ENCODE measurements at places on chromosomes 5 and 9.

DNA sequence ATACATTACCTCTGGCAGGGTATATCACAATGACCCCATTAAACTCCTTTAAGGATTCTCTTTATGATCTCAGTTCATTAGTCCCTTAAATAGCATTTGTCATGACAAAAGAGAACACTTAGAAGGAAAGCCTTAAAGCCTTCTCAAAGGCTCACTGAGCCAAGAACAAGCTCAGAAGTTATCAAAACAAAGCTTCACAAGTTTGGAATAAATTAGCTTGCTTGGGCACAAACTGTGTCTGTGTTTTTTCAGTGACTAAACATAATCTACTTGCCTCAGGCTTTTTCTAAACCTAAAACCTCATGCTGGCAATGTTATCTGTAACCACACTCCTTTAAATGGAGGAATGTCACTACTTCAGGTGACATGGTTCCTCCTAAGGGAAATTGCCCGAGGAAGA lies 1114.9 kb upstream of the C9orf72 start:
- no peak for DNase-seq

- DNase-seq = no peak
Observed at GRCh38 chr5:78362220-78362619, 1.8 kb downstream of the SCAMP1 start.

DNA sequence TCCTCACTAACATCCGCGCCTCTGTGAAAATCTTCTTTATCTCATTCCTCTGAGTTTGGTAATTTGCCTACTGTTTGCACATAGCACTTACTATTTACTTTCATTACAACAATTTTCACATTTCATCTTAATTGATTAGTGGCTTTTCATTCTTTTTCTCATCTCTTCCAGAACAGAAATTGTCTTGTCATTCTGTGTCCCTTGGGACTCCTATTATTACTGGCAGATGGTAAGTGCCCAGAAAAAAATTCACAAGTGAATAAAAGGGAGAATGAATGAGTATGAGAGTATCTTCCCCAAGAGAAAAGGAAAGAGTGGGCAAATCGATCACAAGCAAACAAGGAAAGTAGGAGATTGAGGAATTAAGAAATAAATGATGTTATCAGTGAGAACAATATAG lies 876.1 kb downstream of the TLE4 start:
- DNase-seq = no peak

- DNase-seq = no peak
Observed at GRCh38 chr9:113341712-113342410, 1.8 kb upstream of the WDR31 start.

GRCh38 chr5:165757791-165758190 lies 2252.4 kb downstream of the MAT2B start:
- no peak for DNase-seq

GRCh38 chr5:123099514-123100151 lies 10.6 kb downstream of the PRDM6 start:
- DNase-seq = no peak

GRCh38 chr5:173785866-173786265 lies 102.3 kb upstream of the CPEB4 start:
- no peak for DNase-seq

DNA sequence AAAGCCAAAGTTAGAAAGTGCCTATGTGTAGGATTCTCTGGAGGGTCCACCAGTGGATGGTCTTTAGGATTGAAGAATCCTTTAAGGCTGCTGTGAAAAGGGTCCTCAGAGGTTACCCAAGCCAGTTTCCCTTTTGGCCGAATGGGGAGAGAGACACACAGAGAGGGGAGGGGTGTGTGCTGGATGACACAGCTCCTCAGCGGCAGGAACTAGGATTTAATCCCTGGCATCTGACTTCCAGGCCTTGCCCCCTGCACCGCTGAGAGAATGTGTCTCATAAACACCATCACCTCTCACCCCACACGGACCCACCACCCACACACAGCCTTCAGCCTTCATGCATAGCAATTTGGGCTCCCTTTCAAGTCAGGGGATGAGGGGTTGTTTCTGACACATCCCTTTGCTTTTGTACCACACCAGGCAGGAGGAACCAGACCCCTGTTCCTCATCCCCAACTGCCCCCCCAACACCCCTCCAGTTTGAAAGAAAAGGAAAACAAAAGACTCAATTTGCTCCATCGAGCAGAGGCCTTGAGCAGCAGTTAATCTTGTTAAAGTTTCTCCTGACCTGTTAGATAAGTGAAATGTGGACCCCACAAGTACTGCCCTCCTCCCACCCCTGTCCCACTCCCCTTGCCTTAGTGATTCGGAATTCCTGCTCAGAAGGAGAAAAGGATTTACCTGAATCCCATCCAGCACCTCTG lies 4.0 kb downstream of the PAPPA start:
- peak; percentile 71 for DNase-seq

DNA sequence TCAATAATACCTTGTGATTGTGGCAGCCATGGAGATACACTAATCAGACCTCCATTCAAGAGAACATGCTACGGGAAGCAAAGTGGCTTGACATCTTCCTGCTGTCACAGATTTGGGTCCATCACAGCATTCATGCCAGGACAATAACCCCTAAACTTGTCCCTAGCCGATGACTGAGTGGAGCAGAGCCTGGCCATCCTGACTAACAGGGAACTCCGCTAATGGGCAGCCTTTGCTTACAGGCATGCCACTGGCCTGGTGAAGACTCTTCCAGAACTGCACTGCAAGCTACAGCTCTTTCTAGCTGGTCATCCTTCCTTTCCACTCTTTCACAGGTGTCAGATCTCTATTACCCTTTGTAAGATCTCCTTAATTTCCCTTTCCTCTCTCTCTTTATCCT lies 16.0 kb downstream of the FAM174A start:
- no peak for DNase-seq
